ENCODE measurements at places on chromosomes 6 and 20.

- DNase-seq = no peak
Observed at GRCh38 chr20:63947638-63948456, 8.4 kb downstream of the UCKL1 start.

GRCh38 chr6:6518631-6519427 lies 69.7 kb upstream of the LY86 start:
- no peak for DNase-seq

DNA sequence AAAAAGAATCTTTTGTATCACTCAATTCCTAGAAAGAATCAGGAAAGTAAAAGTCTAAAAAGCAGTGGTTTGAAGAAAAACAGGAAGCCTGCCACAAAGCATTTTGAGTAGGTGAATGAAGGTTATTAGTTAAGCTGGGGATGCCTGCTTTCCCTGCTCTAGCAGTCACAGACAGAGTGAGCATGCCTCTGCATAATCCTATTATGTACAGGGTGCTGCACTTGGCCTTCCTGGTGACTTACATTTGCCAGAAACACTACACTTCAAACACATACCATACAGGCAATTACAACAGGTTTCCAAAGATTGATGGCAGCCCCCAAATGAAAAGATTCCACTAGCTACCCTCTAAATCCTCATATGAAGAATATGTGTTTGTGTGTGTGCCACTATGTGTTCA lies 130.8 kb downstream of the TPBG start:
- no peak for DNase-seq

GRCh38 chr6:169227116-169227515 lies 26.5 kb downstream of the THBS2 start:
- no peak for DNase-seq

GRCh38 chr20:62549029-62549428 lies 73.2 kb upstream of the GATA5 start:
- no peak for DNase-seq

GRCh38 chr6:106450653-106451052 lies 90.1 kb downstream of the CRYBG1 start:
- no peak for DNase-seq

- DNase-seq = no peak
Observed at GRCh38 chr6:68640491-68640835, 5.4 kb downstream of the ADGRB3 start.

- no peak for DNase-seq
Observed at GRCh38 chr6:79536585-79536953, 661 bp downstream of the LCA5 start.

DNA sequence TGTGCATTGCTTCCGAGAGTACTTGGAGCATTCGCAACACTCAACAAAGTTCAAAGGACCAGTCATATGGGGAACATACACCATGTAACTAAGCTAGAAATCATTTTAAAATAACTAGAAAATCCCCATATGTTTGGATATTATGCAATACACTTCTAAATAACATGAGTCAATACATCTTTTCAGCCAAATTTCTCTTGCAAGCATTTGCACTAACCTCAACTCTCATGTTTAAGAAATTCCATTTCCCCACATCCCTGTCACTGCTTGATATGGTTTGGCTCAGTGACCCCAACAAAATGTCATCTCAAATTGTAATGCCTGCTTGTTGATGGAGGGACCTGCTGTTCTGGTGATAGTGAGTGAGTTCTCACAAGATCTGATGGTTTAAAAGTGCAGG lies 85.7 kb upstream of the CST7 start:
- DNase-seq = no peak

DNA sequence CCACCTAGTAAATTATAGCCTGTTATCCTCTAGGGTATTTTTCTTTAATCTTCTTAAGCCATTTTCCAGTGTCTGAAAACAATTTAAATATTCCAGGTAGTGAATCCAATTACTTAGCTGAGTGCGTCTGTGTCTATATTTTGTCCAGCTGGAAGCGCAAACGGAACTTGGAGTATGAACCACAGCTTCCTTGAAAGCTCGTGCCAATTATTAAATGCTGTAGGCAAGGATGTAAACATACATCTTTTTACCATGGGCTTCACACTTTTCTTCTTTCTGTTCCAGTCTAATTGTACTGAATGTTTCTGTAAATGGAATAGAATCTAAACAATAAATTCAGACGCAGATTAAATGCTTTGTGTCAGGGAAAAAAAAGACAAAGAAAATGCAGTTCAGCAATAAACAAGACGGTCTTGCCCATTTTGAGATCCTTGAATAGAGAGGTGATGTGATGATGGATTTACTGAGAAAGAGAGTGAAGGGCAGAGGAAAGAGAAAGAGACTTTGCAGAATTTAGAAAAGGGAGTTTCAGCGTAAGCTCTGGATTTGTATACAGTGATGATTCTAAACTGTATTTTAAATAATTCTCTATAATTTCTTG lies 1.9 kb downstream of the PLCB1 start:
- DNase-seq = no peak

Data from stimulated activated CD8-positive, alpha-beta memory T cell treated with anti-CD3 and anti-CD28 coated beads, Interleukin-15, amount 100 ng/mL, for 24 hours (primary cell).